ENCODE measurements at places on chromosomes 11 and 22.

GRCh38 chr11:46736615-46737014 lies 17.6 kb downstream of the F2 start:
- no peak for DNase-seq

DNA sequence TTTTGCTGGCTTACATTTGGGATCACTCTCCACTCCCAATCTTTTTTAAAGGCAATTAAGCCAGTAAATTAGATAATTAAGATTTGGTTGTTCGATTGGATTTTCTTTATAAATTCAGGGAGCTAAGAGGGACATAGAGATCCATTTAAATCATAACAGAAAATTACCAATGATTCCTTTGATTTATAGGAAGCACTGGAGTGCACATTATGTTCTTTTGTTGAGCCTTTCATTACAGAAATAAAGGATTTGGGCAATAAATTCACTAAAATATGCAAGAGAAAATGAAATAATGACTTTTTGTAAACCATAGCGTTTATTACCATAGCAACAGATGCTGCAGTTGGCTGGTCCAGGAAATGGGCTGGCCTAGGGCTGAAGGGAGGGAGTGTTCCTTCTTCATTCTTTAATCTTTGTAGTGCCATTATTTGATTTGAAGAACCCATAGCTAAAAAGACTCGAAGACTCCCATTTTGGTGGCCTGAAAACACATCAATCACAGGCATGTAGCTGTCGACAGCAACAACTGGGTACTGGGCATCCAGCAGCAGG lies 73.0 kb downstream of the C2CD3 start:
- DNase-seq = no peak

- no peak for DNase-seq
Observed at GRCh38 chr11:26283852-26284408, 48.0 kb upstream of the ANO3 start.

GRCh38 chr22:20771918-20772625 lies 1.8 kb upstream of the SERPIND1 start:
- DNase-seq = no peak

- no peak for DNase-seq
Observed at GRCh38 chr11:77213589-77214428, 85.8 kb downstream of the MYO7A start.

DNA sequence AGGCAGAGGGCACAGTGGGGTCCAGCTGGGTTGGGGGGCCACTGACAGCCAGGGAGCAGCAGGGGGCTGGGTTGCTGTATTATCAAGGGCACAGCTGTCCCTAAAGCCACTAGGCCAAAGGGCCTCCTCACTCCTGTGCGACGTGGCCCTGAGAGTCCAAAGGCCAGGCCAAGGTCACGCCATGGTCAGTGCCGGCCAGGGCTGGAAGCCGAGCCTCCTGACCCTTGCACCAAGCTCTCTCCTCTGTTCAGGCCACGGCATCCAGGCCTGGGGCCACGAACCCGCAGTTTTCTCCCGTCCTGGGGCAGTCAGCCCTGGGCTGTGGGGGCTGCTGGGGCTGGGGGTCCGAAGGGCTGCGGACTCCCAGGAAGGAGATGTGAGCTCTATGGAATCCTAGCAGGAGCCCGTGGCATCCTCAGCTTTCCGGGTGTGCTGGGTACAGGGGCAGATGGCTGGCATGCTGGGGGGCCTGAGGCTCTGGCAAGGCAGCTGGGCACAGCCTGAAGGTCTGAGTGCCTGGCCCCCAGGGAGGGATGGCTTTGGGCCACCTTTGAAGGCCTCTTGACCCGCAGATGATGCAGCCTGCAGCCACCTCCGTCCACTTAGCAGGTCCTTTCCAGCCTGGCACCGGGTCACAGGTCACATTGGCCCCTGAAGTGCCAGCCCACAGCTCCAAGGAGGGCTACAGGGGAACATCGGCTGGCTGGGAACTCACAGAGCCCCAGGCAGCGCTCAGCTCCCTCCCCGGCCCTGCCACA lies 17.3 kb upstream of the PPARA start:
- DNase-seq = no peak

DNA sequence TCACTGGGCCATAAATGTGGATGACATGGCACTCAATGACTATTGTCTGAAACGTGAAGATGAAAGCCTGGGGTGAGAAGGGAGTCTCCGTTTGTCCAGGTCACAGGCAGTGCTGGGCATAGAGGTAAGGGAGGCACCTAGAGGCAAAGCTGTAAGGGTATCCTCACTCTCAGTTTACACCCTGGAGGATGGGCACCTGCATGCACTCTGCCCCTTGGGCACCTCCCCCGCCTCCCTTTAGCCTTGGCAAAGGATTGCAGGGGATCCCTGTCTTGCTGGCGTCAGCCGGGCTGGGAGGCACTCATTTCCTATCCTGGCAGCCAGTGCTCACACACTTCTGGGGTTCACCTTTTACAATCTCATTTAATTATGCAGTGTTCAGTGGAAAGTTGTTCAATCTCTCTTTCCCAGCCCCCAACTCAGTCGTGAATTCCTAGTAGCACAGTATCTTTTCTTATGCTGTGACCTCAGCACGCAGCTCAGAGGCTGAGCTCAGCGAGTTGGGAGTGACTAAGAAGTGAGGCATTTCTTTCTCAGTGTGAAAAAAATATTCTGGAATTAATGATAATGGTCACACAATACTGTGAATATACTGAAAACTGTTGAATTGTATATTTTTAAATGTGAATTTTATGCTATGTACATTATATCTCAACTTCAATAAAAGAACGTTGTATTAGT lies 866.6 kb downstream of the BRD1 start:
- DNase-seq = no peak

GRCh38 chr11:12380565-12381325 lies 3.4 kb downstream of the PARVA start:
- DNase-seq = no peak

GRCh38 chr22:21753374-21754111 lies 17.9 kb upstream of the YPEL1 start:
- DNase-seq = no peak

DNA sequence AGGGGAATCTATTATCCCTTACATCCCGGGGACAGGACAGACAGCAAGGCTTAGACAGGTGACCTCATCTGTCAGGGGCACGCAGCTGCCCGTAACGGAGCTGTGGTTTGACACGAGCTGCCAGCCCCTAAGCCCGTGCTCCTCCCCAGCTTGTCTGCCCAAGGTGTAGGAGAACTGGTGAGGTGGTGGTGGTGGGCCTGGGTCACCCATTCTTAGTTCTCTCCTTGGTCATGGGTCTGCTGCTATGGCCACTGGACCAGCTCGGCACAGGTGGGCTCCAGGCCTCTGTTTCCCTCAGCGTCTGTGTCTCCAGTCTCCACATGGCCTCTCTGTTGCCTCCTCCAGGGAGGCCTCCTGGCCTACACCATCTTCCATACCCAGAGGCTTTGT lies 5.4 kb downstream of the PARVG start:
- no peak for DNase-seq

DNA sequence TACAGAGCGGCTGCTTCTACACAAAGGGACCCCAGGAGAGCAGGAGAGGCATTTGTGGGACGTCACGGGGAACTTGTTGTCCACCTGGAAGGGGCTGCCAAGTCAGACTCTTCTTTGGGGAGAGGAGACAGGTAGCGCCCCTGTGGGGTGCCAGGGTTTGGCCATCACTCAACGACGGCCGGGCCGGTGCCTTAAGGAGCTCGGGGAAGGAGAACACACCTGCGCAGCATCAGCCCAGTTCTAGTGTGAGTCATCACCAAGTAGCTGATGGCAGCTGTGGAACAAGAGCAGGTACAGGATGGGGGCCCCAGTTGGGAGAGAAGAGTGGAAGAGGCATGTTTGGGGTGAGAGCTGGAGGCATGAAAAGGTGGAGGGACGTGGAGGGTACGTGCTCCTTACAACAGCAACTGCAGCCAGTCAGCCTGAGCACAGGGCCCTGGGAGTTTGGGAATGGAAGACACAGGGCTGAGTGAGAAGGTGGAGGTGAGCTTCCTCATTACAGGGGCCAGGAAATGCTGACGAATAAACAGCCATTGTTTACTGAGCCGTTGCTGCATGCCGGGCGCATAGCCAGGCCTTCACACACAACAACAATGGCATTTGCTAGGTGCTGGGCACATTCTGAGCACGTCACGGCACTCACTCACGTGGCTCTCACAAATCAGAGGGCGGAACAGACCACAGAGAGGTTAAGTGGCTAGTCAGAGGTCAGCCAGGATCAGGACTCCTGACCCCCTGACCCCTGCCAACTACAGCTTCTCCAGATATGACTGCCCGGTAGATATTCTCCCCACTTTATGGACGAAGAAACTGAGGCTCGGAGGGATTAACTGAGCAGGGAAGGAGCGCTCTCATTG lies 29.1 kb upstream of the TP53I11 start:
- no peak for DNase-seq

DNA sequence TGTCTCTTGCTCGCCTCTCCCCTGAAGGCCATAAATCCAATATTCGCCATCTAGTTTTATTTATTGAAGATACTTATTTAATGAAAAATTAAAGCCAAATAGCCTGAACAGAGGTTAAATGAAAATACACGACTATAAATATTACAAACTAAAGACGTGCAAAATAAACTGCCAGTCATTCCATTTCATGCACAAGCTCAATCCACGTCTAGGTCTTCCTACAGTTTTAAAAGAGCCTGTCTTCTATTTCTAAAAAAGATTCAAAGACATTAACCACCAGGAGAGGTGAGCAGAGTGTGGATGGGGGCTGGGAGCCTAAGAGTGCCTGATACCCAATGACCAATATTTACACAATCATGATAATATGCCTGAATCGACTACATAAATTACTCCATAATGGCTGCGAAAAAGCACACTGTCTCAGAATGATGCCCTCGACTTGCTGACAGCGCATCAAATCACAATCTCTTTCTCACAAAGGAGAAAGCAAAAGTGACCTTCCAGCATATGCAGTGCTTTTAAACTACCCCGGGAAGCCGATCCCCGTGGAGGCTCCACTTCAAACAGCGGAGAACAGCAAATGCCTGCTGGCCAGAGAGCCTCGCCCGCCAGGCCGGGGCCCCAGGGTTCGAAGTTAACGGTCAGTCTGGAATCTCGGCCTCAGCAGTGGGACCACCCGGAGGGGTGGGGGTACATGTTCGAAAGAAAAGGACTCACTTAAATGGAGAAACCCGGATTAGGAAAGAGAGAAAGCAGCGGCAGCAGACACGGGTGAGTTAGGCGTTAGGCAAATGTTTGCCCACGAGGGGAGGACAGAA lies 1.7 kb downstream of the FCHSD2 start:
- DNase-seq = no peak

DNA sequence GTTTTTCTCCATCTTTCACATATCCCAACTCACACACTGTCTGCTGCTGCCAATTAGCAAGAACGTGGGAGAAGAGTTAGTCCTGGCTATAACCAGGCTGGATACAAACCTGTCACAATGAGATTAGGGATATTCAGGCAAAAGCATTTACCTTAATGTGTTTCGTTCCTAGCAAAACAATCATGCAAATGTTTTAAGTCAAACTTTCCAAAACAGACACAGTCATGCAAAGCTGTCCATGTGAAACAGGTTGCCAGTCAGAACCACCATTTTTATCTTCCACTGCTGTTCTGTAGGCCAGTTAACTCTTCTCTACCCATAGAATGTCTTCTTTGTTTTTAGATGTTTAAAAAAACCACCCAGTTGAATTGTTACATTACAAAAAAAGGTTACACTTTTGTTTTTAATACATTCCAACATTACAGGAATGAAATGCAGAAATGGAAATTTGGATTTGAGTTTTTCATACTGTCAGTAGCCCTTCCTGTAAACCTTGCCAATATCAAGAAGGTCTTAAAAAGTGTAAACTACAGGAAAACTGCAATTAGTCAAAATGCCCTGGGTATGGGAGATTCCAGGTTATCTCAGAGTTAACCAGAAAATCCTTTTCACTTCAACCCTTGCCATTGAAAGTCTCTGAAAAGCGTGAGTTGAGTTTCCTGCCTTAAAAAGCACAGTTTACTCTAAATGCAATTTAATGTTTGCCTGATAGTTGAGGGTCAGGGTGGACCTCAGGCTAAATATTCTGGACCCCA lies 34.2 kb upstream of the LDLRAD3 start:
- no peak for DNase-seq

DNA sequence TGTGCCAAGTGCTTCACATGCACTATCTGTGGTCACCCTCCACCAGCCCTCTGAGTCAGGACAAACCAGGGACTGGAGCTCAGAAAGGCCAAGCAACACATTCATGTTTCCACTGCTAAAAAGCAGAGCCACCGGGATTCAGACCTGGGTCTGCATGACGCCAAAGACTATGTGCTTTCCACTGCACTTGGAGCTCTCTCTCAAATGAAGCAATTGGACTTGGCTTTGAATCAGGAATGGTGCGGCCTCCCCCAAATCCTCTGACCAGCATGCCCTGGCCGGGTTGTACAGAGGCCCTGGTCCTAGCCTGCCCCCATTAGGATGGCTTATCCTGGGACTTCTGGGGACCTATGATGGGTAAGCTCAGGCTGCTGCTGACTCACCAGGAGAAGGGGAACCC lies 80.7 kb downstream of the PKNOX2 start:
- no peak for DNase-seq

DNA sequence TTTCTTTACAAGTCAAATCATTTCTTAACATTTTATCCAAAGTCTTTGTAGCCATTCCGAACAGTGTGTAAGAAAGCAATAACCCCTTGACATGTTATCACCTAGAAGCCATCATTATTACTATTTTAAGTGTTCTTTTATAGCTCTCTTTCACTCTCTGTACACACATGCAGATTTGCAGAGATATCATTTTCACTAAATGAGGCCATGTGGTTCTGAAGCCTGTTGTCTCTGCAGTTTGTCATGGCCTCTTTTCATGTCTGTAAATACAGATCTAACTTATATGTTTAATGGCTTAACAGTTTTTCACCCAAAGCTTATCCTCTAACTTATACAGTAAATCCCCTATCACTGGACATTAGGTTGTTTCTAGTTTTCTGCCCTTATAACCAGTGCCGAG lies 166.8 kb downstream of the MYO18B start:
- no peak for DNase-seq

- no peak for DNase-seq
Observed at GRCh38 chr11:23563591-23563990, 703.3 kb upstream of the CCDC179 start.

GRCh38 chr11:19739872-19740271 lies 27.2 kb downstream of the NAV2 start:
- no peak for DNase-seq

- DNase-seq = no peak
Observed at GRCh38 chr22:27408068-27408467, 393.5 kb downstream of the MN1 start.

- peak; percentile 96 for DNase-seq
Observed at GRCh38 chr22:31399211-31400022, at the start of gene DRG1. Gene DRG1 (plus strand): TSS chr22:31399604. CDS start chr22:31399684, 80 bp downstream.

DNA sequence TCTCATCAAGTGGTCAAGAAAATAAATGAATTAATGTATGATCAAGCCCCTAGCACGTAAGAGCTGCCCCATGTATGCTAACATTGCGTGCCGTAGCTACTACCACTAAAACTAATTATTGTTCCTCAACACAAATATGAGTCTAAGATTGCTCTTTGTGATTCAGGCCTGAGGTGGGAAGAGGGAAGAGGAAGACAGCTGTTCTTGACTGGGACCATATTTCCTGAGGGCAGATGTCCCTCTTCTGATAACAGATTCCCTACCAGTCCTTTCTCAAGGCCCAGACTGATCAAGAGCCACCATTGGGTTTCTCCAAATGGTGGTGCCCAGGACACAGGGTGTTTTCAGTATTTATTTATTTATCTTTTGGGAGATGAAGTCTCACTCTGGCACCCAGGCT lies 87.2 kb upstream of the CADM1 start:
- DNase-seq = no peak

- no peak for DNase-seq
Observed at GRCh38 chr11:34897171-34897870, 18.9 kb downstream of the APIP start.

- DNase-seq = no peak
Observed at GRCh38 chr11:111792955-111793500, 26.8 kb upstream of the PPP2R1B start.

All from stimulated activated CD4-positive, alpha-beta T cell treated with anti-CD3 and anti-CD28 coated beads, Interleukin-1b, Interleukin-23, amount 100 ng/mL, for 24 hours (primary cell).